ENCODE measurements at places on chromosomes 16 and 17. TPM values are rescaled to one million over a fixed set of nuclear protein-coding genes. Genes with fewer than 3 reads are reported as not detected.

DNA sequence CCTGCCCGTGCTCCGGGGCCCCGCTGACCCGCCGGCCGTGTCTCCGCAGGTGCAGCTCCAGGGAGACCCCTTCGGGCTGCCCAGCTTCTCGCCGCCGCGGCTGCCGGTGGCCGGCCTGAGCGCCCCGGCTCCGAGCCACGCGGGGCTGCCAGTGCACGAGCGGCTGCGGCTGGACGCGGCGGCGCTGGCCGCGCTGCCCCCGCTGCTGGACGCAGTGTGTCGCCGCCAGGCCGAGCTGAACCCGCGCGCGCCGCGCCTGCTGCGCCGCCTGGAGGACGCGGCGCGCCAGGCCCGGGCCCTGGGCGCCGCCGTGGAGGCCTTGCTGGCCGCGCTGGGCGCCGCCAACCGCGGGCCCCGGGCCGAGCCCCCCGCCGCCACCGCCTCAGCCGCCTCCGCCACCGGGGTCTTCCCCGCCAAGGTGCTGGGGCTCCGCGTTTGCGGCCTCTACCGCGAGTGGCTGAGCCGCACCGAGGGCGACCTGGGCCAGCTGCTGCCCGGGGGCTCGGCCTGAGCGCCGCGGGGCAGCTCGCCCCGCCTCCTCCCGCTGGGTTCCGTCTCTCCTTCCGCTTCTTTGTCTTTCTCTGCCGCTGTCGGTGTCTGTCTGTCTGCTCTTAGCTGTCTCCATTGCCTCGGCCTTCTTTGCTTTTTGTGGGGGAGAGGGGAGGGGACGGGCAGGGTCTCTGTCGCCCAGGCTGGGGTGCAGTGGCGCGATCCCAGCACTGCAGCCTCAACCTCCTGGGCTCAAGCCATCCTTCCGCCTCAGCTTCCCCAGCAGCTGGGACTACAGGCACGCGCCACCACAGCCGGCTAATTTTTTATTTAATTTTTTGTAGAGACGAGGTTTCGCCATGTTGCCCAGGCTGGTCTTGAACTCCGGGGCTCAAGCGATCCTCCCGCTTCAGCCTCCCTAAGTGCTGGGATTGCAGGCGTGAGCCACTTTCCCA is 5.9 kb downstream of the CTF1 start:
- DNase-seq: peak; percentile 77

DNA sequence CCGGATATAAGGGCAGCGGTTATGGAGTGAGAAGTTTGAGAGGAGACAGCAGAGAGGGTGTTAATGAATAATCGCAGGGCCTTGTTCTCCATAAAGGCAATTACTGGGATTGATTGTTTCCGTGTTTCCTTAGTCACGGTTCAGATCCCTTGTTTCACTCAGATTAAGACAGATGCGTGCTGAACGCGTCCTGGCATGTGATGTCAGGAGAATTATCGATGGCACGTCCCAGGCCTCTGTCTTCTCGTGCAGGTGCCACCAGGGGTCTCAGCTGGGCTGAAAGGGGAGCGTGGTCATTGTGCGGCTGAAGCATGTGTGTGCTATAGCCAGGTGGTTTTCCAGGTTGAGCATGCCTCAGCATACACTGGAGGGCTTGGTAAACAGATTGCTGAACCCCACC is 142.4 kb upstream of the NOL11 start:
- no peak for DNase-seq

GRCh38 chr16:4306470-4307214 is 9.2 kb upstream of the GLIS2 start:
- no peak for DNase-seq

DNA sequence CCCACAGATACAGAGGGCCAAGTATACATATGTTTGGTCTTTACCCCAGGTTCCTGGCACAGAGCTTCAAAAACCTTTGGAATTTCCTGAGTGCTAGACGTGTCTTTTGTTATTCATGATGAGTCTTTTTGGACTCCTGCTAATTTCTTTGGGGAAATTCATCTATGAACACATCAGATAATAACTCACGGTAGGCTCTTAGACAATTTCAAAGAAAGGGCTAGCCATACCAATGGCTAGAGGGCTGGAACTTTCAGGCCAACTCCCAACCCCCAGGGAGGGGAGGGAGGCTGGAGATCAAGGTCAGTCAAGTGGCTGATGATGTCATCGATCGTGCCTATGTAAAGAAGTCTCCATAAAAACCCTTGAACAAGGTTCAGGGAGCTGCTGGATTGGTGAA is 101.9 kb downstream of the STX8 start:
- no peak for DNase-seq

DNA sequence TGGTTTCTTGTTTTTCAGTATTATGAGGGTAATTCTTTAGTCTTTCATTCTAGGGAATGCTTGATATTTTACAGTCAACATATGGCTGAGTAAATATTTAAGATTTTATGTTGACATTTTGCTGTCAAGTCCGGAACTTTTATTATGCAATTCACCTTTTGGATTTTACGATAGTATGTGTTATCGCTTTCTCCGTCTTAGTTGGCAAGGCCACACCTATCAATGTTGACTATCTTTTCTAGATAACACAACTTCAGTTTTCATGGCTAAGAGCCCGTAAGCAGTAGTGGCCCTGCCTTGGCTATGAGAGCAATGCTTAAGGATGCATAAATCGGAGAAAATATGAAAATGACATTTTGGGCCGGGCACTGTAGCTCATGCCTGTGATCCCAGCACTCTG is 39.5 kb upstream of the CDH13 start:
- DNase-seq: no peak

The TNFRSF17 gene
- total RNA-seq: not detected

DNA sequence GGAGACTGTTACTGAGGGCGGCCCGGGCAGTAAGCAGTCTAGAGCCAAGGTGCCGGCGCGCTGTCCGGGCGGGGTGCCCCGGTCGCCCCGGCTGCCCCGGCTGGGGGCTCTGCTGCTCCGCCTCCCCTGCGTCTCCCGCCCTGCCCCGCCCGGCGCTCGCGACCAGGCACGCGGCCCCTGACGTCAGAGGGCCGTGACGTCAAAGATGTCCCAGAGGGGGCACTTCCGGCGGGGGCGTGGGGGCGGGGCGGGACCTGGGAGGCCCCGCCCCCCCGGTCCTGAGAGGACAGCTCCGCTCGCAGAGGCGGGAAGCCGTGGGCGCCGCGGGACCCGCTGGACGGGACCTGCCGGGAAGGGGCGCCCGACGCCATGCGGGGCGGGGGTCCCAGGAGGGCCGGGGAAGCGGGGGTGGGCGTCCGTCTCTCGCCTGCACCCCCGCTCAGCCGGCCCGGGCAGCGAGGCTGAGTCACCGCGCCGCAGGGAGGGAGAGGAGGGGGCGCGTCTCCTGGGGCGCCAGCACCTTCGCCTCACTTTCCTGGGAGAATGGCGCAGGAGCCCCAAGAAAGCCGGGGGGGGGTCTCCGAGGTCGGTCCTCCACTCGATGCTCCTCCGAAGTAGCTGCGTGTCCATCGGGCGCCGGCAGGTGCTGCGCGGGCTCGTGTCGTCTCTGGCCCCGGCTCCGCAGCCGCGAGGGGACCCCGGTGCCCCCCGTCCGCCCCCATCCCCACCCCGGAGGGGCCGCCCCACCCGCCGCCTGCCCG is 4.4 kb upstream of the HIC1 start:
- peak; percentile 76 for DNase-seq

GRCh38 chr16:86969716-86970115 is 347.5 kb downstream of the C16orf95 start:
- no peak for DNase-seq

The HSD17B1 gene
- total RNA-seq: 0.94 TPM

DNA sequence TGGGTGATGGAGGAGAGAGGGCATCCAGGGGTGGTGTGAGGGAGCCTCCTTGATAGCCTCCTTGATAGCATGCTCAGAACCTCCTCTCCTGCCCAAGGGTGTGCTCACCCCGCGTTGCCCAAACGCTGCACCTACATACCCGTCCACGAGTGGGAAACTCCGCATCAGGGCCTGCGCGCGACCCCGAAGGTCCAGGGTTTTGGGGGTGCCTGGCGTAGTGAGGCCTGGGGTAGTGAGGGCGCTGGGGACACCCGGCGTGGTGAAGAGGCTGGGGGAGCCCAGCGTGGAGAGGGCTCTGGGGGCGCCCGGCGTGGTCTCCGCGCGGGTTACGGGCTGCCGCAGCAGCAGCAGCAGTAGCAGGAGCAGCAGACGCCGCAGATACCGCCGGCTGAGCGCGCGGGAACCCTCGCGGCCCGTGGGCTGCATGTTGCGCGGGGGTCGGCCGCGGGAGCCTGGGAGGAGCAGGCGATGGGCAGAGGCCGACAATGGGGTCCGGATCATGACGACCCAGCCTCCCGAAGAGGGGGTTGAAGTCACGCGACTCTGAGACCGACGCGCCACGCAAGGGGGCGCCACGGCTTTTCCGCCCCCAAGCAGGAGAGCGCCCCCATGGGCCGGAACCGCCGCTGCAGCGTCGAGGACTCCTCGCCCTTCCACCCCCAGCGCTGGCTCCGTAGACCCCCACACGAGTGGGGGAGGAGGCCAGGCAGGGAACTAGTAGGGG is at the start of gene DPEP3:
DPEP3 (minus strand) TSS at position 545 of the 724 bp plus-strand sequence; CDS start at position 426, 119 bp downstream.
- no peak for DNase-seq

- no peak for DNase-seq
Observed at GRCh38 chr17:78394209-78394608, 15.8 kb downstream of the PGS1 start.

- no peak for DNase-seq
Observed at GRCh38 chr17:78345791-78346494, 13.9 kb downstream of the SOCS3 start.

The DHX58 gene
- 3.5 TPM for total RNA-seq

GRCh38 chr17:29061036-29061435 is 18.1 kb downstream of the PIPOX start:
- no peak for DNase-seq

- DNase-seq: no peak
Observed at GRCh38 chr16:5315914-5316313, 218.3 kb upstream of the EEF2KMT start.

DNA sequence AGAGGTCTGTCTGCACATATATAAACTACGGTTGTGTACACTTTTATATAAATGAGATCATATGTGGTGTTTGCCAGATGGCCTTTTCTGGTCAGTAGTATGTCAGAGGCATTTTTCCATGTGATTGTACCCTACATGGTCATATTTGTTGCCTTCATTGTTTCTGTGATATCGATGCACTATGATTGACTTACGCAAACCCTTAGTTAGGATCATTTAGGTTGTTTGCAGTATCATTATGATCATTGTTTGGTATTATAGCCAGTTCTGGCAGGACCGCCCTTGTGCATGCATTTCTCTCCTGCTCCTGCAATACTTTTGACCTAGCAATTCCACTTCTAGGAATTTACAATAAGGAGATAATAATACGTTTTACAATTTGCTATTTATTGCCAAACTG is 169.1 kb downstream of the MSI2 start:
- DNase-seq: no peak

- no peak for DNase-seq
Observed at GRCh38 chr16:16578701-16579100, 199.8 kb downstream of the NPIPA7 start.

DNA sequence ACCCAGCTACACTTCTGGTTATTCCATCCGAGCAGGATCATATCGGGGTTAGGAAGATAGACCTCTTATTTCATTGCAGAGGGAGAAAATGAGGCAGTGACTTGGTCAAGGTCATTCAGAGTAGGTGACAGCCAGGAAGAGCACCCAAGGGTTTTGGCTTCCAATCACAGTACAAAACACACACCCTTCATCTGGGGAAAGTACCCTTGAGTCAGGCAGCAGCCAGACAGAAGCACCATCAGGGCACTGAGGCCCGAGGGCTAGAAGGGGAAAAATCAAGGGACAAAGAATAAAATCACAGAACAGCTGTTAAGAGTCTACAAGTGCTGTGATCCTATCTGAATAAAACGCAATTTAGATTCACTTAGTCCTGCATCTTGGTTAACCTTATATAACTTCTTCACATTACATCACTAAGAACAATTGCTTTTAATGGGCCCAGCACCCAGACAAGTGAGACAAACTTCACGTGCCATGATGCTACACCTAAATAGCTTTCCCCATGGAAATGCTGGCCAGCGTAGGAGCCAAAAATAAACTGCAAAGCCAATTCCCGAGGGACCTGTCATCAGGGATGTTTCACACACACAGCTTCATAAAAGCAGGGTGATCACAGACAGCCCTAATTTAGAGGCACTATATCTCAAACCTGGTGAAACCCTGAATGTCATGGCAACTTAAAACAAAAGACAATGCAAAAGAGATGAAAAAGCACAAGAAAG is 4.9 kb downstream of the UBE2O start:
- no peak for DNase-seq

GRCh38 chr16:8845699-8846298 is 23.0 kb downstream of the CARHSP1 start:
- DNase-seq: no peak

GRCh38 chr17:6894206-6894528 is 62.6 kb upstream of the TEKT1 start:
- DNase-seq: no peak

The ZNHIT3 gene
- 22.2 TPM for total RNA-seq

DNA sequence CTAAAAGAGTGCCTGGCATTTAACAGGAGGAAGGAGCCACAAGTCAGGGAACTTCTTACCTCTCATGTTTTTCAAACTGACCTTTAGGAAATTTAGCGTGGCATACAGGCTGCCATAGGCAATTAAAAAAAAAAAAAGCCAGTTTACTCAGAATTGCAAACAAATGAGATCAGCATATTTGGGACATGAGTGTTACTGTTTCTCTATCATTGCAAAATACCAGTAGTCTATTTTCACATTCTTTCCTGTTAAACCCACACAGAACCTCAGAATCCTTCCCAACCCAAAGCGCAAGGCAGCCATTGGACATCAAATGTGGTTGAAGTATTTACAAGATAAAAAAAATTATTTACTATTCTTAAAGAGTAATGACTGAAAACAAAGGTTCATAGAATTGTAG is 366.4 kb upstream of the DYNLRB2 start:
- no peak for DNase-seq

The GAN gene
- 13.1 TPM for total RNA-seq

GRCh38 chr16:17423221-17423620 is 47.5 kb downstream of the XYLT1 start:
- no peak for DNase-seq

DNA sequence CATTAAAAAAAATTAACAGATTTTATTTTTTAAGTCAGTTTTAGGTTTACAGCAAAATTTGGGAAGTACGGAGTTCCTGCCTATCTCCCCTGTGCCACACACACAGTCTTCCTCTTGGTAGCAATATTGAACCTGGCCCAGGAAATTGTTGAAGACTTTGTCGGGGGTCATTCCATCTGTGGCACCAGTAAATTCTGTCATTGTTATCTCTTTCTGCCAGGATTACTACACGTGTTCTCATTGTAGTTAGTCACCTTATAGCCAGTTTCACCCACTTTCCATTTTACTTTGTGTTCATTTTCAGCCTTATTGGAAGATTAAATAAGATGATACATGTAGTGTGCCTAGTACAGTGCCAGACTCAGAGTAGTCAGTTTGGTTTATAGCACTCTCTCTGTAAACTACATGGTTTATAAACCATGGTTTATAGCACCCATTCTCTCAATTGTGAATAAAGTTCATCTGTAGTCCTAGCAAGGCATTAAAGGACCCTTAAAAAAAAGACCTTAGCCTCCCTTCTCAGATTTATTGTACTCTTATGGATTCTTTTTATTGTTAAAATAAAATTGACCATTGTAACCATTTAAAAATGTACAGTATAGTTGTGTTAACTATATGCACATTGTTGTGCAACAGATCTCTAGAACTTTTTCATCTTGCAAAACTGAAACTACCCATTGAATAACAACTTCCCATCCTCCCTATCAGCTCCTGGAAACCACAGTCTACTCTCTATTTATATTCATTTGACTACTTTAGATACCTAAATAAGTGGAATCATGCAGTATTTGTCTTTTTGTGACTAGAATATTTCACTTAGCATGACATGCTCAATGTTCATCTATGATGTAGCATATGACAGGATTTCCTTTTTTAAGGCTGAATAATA is 36.1 kb downstream of the NLK start:
- no peak for DNase-seq

Measured in heart left ventricle (tissue), 16 donors.